ENCODE measurements at places on chromosomes 3 and 15.

GRCh38 chr3:181054538-181054937, 65.0 kb upstream of the DNAJC19 start:
- DNase-seq = no peak

- no peak for DNase-seq
Observed at GRCh38 chr3:59653405-59654122, 603.7 kb upstream of the CFAP20DC start.

DNA sequence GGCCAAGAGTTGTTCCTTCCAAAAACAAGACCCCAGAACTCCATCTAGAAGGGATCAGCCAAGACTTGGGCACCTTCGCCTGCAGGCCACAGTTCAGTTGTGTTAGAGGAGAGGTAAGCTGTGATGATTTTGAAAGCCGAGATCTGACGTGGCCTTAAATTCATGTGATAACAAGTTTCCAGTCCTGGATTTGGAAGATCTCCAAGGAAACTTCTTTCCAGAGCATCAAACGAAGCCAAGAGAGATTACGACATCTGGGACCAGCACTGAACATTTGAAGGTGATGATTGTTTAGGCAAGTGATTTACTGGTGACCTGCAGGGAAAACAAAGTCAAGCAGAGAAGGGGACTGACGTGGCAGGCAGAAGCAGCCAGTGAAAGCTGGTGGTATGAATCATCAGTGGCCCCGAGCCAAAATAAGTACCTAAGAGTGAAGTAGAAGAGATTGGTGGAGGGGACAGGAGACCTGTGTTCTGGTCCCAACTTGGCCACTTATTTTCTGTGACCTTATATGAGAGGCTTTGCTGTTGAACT, 339.0 kb upstream of the PROK2 start:
- no peak for DNase-seq

DNA sequence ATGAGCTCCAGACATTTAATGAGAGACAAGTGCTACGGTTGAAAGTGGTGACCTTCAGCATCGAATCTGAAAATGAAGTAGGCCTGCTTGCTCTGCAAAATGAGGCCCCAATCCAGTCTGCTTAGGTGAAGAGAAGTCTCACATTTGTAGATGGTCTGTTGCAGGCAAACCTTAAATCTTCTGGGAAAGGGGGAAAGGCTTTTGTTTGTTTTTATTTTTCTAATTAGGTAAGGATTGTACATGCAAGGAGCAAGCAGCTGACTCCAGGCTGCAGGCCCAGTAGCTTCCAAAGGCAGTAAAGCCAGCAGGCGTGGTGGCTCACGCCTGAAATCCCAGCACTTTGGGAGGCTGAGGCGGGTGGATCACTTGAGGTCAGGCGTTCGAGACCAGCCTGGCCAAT, 74.3 kb downstream of the HMG20A start:
- DNase-seq = no peak

DNA sequence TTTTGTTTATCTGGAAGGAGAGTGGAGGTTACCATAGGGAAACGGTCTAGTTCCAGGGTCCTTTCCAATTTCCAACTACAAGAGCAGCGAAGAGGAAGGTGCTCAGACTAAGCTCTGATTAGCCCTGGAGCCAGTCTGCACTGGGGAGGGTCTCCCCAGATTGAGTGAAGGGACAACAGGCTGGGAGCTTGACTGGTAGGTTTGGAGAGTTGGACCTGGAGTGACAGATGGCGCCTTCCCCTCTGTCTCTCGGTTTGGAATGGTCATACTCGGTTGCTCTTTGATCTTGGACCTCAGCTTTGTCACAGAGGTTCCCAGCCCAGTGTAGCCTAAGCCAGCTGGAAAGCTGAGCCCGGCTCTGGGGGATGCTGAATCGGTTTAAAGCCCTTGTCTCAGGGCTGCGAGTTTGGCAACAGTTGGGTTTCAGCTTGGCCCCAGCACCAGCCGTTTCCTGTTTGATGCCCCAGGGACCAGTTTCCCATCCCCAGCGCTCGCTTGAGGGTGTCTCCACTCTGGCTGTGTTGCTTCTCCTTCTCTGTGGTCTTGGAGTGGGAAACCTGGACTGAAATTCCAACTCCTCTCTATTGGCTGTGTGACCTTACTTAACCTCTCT, 53.1 kb upstream of the ULK4 start:
- no peak for DNase-seq

- no peak for DNase-seq
Observed at GRCh38 chr15:82944821-82945220, 7.7 kb downstream of the HOMER2 start.

GRCh38 chr3:48435774-48436476, 4.0 kb downstream of the CCDC51 start:
- peak; percentile 78 for DNase-seq
